Memory B cell (primary cell): ENCODE measurements at places on chromosomes 2 and 18.

DNA sequence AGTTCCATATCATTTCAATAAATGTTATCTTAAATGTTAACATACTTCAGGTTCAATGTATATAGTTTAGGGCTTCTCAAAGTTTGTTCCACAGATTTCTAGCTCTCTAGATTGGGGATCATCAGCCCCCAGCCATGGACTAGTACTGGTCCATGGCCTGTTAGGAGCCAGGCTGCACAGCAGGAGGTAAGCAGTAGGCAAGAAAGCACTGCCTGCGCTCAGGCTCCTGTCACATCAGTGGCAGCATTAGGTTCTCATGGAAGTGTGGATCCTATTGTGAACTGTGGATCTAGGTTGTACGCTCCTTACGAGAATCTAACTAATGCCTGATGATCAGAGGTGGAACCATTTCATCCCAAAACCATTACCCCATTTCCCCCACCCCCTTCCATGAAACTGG, 531.1 kb downstream of the PARD3B start:
- no peak overlapping the region for H3K4me3 ChIP-seq
- H3K27me3 ChIP-seq: no peaks in the 10 kb centered on the region
- DNase-seq: no peak
- no peaks in the 10 kb centered on the region for H3K36me3 ChIP-seq
- H3K4me1 ChIP-seq: no peaks in the 10 kb centered on the region
- no peak overlapping the region for H3K27ac ChIP-seq

GRCh38 chr18:3653263-3653850, 203.4 kb downstream of the TGIF1 start:
- no peak overlapping the region for H3K27ac ChIP-seq
- H3K4me3 ChIP-seq: no peak overlapping the region
- H3K36me3 ChIP-seq: no peaks in the 10 kb centered on the region
- H3K27me3 ChIP-seq: peaks cover 1% of the 10 kb centered on the region

- no peaks in the 10 kb centered on the region for H3K27me3 ChIP-seq
- peak overlapping the region; percentile 93 for H3K27ac ChIP-seq
- peaks cover 15% of the 10 kb centered on the region for H3K36me3 ChIP-seq
- H3K4me1 ChIP-seq: peaks cover 25% of the 10 kb centered on the region
- peak; percentile 13 for DNase-seq
Measured at GRCh38 chr2:226971084-226971483, 135.2 kb downstream of the RHBDD1 start.

GRCh38 chr2:180125245-180125962, 118.3 kb upstream of the CWC22 start:
- no peaks in the 10 kb centered on the region for H3K36me3 ChIP-seq
- H3K4me1 ChIP-seq: peaks cover 10% of the 10 kb centered on the region
- H3K27ac ChIP-seq: no peak overlapping the region
- peak; percentile 27 for DNase-seq
- peak overlapping the region; percentile 53 for H3K4me3 ChIP-seq
- H3K27me3 ChIP-seq: peaks cover 4% of the 10 kb centered on the region

- peaks cover 2% of the 10 kb centered on the region for H3K36me3 ChIP-seq
- no peaks in the 10 kb centered on the region for H3K27me3 ChIP-seq
- no peak overlapping the region for H3K27ac ChIP-seq
- H3K4me3 ChIP-seq: no peak overlapping the region
Measured at GRCh38 chr2:11875481-11875880, 129.0 kb downstream of the LPIN1 start.
